ENCODE measurements at places on chromosomes 6 and 20.

DNA sequence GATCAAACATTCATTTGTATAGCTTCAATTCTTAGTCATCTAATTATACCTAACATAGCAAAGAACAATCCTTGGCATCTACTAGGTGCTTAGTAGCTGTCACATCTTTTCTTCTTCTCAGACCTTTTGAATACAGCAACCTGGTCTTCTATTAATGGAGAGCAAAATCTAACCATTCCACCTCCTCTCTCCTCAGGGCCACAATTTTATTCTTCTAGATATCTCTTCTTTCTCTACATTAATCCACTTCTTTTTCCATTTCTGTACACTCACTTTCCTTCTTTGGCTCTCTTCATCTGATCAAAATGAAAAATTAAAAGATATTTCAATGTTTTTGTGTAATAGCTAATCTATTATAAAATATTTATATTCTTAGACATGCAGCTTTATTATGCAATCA, 9.0 kb upstream of the HLA-DOA start:
- no peak for DNase-seq

DNA sequence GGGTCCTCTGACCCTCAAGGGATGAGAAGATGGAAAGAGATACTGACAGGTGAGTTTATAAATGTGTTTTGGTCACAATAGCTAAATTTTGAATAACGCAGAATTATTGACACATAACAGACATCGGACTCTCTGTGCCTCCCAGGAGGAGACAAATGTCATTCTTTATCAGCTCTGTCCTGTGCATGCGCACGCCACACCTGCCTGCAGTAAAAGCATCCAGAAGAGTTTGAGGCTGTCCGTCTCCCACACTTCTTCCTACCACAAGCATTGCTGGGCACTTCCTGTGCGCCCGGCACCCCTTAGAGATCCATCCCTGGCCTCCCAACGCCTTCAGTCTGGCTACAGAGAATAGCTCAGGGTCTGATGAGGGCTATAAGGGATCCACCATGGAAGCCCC, 81.5 kb upstream of the CST7 start:
- DNase-seq: no peak

DNA sequence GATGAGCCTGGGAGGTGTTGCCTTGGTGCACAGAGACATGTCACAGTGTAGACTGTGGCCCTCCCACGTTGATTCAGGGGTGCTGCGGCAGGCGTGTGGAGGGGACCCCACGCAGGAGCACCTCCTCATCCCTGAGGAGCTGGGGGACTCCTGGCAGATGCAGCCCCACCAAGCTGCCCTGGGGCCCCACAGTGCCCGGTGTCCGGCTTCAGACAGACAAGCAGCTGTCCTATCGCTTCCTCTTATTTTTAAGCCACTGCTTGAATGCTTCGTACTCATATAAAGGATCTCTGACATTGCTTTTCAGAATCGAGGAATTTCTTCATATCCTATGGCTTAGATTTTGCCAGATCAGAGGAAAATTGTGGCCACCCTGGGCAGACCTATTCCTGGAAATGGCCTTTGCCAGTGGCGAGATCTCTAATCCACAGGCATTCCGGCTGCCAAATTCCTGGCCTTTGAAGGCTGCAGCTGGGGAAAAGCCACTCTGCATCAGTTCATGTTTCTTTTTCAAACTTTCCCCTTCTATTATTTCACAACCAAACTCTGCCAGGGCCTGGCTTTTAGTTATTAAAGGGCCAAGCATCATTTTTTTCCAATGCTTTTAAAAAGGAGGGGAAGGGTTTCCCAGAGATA, 337.0 kb downstream of the THBS2 start:
- no peak for DNase-seq

- no peak for DNase-seq
These were observed 165.9 kb upstream of the ATXN1 start for GRCh38 chr6:16927205-16927604.

DNA sequence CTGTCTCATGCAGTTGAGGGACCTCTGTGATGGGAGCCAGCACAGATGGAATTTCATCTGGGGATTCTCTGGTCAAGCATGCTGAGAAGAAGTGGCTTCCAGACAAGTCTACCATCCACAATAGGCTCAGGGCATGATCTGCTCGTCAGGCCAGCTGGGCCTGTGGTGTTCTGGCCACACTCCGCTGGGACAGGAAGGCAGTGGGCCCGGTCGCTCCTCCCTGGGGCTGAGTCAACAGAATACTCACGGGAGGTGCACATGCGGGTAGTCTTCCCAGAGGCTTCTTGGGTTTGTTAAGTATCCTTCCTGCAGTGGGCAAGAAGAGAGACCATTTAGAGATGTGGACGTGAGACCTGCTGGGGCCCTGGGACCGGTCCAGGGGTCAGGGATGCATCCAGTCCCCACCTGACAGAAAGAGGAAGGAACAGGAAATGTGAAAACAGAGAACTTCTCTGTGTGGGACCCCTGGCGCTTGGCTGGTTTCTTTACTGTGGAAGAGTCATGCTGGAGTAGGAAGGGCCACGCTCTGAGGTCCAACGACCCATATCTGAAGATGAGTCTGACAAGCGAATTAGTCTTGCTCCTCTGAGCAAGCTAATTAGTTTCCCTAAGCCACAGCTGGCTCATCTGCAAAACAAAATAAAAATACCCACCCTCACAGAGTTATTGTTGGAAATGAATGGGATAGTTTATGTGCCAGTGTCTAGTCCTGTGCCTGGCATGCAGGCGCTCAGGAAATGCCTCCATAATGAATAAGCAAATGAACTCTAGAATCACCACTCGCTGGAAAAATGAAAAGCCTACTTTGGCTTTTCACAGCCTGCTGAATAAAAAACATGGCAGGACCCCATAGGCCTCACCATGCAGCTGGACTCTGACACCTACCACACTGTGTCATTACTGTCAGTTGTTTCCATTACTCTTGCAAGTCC, 67.3 kb downstream of the TRAM2 start:
- peak; percentile 51 for DNase-seq

DNA sequence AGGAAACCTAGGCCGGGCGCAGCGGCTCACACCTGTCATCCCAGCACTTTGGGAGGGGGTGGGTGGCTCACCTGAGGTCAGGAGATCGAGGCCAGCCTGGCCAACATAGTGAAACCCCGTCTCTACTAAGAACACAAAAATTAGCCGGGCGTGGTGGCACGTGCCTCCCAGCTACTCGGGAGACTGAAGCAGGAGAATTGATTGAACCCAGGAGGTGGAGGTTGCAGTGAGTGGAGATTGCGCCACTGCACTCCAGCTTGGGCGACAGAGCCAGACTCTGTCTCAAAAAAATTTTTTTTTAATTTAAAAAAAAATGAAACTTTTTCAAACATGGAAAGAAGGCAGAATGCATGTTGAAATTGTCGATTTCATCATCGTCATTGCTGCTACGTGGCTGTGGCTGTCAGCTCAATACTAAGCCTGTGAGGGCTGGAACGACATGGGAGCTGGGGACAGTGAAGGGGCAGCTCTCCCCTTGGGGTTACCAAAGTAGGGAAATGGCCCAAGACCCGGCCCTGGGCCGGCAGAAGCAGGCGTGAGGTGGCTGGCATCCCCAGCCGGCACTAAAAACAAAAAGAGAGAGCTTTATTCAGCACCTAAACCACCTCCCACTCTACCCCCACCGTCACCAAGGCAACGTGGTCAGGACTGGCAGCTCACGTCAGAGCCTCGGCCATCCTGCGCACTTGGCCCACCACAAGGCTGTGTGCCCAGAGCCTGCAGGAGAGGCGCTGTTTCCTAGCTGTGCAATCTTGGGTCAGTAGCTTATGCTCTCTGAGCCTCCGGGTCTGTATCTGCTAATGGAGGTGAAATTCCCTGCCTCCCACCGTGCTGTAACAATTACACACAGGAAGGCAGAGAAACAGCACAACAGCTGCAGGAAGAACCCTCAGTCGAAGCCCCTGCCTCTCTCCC, 30.8 kb downstream of the AGPAT4 start:
- DNase-seq: no peak

GRCh38 chr6:30443657-30444450, 45.5 kb upstream of the HLA-E start:
- DNase-seq: no peak

- no peak for DNase-seq
These were observed 121.6 kb upstream of the LGSN start for GRCh38 chr6:63441266-63441956.

DNA sequence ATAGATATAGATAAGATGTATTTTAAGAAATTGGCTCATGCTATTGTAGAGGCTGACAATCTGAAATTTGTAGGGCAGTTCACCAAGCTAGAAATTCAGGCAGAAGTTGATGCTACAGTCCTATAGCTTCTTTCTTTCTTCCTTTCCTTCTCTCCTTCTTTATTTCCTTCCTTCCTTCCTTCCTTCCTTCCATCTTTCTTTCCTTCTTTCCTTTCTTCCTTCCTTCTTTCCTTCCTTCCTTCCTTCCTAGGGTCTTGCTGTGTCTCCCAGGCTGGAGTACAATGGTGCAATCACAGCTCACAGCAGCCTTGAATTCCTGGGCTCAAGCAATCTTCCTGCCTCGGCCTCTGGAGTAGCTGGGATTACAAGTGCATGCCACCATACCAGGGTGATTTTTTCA, 55.3 kb downstream of the TFAP2A start:
- DNase-seq: no peak

- peak; percentile 49 for DNase-seq
These were observed 18.3 kb upstream of the GPRC6A start for GRCh38 chr6:116847227-116847626.

DNA sequence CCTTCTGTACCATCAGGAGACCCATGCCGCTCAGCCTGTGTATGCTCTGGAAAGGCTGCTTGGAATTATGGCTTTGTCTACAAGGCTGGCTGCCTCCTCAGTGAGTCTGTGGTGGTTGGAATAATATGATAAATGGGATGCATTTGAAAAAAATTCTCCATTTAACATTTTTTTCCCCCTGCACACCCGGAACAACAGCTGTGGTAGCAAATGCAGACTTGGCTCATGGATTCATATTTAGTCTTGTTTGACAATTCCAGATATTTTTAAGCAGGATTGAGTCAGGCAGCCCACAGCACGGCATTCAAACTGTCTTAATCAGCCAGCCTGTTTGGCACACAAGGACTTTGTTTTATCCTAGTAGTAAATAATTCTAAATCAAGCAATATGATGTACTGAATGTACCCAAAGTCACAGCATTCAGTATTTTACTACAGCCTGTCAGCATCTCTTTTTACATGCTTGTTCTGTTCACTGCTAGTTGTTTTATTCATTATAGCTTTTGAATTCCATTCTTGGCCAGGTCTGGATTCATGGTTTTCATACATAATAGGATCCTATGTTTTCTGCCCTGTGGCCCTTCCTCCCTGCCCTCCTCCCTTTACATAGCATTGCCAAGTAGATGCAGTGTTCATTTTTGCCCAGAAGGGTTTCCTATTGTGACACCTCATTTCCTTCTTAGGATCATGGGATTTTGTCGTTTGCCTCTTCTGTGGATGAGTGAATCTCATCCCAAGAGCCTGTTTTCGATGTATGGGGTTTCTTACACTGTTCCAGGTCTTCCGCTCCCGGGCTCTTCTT, 68.1 kb downstream of the LRRC1 start:
- peak; percentile 67 for DNase-seq

GRCh38 chr6:141610741-141611140, 522.0 kb upstream of the GJE1 start:
- DNase-seq: peak; percentile 20

GRCh38 chr20:58084566-58084965, 143.9 kb downstream of the ANKRD60 start:
- DNase-seq: no peak

DNA sequence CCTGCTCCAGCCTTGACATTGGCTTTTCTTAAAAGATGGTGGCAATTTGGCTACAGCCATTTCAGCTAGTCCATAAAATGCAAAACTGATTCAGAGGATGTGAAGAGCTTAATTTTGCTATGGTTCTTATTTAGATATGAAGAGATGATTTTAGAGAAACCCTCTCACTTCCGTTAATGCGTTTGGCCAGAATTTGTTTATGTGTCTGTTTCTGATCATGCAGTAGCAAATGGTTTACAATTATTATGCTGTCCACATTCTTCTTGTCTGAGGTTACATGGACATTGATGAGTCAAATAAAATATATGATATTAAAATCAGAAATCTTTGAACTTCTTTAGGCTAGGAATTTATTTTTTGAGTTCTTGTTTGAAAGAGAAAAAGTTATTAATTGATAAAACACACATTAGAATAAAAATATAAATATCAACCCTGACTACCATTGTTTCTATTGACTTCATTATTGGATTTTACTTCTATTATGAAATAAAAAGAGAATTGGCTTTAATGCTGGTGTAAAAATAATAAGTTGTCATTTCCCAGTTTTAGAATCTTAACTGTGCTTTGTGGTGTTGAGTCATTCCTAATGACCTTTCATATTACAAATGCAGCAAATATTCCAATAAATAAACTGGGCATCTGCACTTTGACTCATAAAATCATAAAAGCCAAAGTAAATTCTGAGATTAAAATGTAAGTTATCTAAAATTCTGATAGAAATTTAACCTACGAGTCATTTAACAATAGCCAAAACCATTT, 1286.0 kb upstream of the GJE1 start:
- DNase-seq: peak; percentile 51

DNA sequence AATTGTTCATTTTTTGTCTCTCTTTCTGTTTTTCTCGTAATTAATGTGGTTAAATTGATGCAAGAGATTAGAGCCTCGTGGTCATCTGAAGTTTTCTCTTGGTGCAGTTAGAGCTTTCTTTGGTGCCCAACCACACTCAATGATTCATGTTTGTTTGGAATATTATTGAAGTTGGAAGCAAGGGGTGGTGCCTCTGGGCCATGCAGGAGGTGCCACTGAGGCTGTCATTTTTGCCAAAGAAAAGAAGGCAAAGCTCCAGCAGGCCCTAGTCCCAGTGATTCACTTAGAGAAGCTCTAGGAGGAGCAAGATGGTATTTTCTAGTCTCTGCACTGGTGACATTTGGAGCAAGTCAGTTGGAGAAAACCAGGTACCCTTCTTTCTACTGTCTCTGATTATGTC, 144.5 kb upstream of the RALGAPA2 start:
- DNase-seq: no peak

- DNase-seq: peak; percentile 97
These were observed 14.1 kb upstream of the CPNE5 start for GRCh38 chr6:36853325-36853724.

DNA sequence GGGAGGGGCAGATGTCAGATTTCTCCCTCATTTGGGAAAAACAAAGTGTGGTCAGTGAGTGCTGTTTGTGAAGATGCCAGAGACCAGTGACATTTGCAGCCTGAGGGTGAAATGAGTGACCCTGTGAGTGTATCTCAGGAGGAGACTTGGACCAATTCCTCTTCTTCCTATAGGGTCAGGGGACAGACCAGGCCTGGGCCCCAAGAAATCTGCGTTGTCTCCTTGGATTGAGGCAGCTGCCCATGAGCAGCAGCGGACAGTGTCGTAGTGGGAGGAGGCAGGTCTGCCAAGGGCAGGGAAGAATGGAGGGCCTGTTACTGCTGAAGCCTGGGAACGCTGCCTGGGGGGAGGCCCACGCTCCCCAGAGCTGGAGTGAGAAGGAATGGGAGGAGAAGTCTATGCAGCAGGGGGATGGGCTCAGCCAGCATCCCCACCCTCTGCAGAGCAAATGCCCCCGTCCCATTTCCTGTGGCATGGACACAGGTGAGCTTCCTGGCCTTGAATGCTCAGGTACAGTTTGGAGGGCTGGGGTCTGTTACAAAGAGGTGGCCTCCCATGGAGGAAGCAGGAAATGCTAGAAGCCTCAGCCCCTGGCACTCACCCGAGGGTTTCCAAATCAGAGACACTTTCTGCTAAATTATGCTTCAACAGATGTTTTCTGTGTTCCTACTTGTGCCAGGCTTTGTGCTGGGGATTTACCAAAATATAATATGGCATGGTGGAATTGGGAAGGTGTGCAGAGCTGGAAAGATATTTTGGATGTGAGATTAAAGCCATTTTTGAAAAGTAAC, 29.8 kb downstream of the DAAM2 start:
- peak; percentile 61 for DNase-seq

- DNase-seq: peak; percentile 51
These were observed 35.8 kb downstream of the LAMA4 start for GRCh38 chr6:112218563-112218962.
